ENCODE measurements at places on chromosomes 7 and 10.

- DNase-seq = no peak
Measured at GRCh38 chr7:155303039-155303593, 5.4 kb downstream of the INSIG1 start.

DNA sequence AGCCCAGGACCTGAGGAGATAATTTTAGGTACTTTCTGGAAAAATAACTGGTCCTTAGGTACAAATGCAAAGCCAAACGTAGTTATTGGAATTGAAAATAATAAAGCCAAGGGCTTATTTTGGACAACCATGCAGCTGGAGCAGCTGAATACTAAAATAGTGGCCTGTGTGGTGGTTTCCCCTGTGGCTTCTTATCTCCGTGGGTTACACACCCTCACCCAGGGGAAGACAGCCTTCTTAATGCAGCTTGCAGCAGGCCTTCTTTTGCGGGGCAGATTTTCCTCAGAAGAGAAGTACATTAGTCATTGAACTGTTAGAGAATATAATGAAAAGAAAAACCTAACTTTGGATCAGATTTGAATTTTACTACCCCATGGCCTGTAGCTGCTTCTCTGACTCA, 133.5 kb downstream of the ST7 start:
- DNase-seq = no peak

DNA sequence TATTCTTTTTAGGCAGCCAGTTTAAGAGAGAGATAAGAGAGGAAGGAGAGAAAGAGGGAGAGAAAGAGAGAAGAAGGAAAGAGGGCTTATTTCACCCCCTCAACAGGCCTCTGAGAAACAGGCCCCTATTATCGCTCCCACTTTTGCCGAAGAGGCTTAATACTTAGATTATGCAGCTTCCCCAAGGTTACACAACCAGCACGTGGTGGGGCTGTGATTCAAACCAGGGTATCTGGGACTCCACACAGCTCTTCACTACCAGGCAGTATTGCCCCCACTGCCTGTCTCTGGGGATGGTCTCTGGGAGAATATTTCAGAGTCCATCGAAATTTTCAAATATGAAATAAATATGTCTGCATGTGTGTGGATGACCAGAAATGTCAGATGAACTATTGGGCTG, 3.0 kb downstream of the GIMAP1 start:
- no peak for DNase-seq

DNA sequence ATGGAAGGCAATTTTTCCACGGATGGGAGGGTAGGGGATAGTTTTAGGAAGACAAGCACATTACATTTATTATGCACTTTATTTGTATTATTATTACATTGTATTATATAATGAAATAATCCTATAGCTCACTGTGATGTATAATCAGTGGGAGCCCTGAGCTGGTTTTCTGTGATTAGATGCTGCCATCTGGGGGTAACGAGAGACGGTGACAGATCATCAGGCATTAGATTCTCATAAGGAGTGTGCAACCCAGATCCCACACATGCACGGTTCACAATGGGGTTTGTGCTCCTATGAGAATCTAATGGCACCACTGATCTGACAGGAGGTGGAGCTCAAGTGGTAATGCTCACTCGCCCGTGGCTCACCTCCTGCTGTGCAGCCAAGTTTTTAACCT, 103.9 kb upstream of the STK17A start:
- DNase-seq = no peak

DNA sequence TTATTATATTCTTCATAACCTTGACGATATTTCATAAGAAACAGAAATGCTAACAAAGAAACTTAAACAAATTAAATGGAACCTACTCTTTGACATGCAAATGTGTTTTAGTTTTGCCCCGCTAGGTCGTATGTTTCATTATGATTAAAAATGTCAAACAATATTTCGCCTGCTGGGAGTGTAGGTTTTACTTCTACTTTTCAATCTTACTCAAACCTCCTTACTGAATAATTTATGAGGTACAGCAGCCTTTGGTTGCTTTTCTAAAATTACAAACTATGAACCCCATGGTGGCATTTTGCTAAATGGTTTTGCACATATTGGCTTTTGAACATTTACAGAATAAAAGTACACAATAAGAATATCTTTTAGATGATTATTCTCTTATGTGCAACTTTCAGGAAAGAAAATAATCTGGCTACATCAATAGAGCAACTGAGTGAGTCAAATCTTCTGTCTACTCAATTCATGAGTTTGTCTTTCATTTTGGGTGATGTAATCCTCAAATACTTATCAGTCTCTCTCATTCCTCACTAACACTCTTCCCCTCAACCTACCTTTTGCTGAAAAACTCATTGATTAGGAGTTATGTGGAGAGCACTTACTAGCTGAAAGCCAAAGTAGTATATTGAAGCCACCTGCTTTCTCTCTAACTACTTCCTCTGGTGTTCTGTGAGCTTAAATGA, 1226.4 kb downstream of the XPNPEP1 start:
- no peak for DNase-seq
